ENCODE measurements at places on chromosomes 7 and 10.

DNA sequence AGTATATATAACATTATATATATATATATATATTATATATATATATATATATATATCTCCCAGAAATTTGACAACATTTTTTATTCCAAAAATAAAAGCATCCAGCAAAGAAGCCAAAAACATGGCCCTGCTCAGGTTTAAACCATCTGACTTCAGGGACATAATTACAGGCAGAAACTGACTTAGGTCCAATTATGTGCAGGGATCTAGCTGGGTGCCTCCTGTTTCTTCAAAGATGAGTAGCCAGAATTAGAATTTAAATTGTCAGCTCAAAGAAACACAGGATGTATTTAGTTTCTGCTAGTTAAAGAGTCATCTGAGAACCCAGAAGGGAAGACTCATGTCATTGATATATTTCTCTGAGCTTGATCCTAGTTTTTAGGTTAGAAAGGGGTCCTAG is 656.4 kb upstream of the TEX47 start:
- no peak for DNase-seq

DNA sequence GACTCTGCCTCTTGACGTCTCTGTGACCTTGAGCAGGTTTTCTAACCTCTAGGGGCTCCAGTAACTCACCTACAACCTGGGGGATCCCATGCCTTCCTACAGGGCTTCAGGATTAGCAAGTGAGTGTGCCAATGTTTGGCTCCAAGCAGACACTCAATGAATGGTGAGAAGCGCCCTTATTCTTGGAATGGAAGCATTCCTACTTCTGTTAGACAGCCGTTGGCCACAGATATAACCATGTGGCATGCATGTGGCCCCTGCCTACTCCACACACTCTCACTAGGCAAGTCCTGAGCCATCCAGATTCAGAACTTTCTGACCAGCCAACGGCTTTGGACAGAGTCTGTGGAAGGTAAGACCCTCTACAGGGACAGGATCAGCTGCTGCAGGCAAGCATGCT is 108.9 kb upstream of the LYZL2 start:
- DNase-seq, result no peak

DNA sequence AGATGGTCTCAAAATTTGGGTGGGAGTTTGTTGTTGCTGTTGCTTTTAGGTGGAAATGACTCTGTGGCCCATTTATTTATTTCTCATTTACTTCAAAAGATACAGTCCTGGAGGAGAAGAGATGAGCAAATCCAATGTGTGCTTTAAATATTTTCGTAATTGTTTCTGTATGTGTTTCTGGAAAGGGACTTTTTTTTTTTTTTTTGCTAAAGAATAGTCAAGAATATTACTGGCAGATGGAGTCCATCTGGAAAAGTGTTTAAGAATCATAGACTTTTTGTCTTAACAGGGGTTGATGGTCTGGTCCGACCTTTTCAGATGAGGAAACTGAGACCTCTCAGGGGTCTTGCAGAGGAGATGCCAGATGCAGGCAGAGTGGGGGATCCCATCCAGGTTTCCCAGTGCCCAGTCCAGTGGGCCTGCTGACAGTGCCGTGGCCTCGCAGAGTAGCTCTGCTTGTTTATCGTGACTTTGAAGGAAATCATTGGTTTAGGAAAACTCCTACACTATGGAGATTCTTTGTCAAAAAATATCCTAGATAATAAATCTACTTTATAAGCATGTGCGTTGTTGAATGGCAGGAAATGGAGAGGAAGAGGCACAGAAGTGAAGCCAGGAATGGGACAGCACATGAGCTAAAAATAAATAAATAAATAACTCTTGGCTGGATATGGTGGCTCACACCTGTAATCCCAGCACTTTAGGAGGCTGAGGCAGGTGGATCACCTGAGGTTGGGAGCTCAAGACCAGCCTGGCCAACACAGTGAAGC is 164.3 kb upstream of the SVIL start:
- no peak for DNase-seq

DNA sequence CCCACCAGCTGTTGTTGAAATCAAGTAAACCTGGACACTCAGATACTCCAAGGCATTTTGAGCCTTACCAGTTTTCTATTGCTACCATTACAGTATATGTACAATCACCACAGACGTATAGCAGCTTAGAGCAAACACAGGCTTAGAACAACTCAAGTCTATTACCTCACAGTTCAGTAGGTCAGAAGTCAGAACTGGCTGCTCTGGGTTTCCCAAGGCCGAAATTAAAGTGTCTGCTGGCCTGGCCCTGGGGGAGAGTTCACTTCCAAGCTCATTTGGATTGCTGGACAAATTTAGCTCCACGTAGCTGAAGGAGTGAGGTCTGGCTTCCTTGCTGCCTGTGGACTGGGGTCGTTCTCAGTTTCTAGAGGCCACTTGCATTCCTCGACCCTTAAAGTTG is 260.1 kb upstream of the LRRN3 start:
- no peak for DNase-seq

DNA sequence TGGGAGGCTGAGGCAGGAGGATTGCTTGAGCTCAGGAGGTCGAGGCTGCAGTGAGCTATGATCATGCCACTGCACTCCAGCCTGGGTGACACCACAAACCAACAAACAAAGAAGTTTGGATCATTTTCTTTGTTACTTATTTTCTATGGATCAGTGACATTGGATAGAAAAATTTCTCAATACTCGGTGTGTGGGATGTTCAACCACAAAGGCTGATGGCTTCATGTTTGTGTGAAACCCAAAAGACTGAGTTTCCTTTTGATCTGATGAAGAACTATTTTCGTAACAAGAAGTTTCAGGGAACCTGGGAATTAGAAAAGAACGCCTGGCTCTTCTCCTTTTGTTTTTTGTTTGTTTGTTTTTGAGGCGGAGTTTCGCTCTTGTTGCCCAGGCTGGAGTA is 104.0 kb downstream of the HOXA1 start:
- no peak for DNase-seq

GRCh38 chr10:110516815-110517492 is 19.2 kb downstream of the DUSP5 start:
- DNase-seq, result no peak

- no peak for DNase-seq
These were observed 144.2 kb downstream of the SPAG6 start for GRCh38 chr10:22489467-22489866.

- no peak for DNase-seq
These were observed 13.3 kb upstream of the FGFR2 start for GRCh38 chr10:121611393-121612159.

DNA sequence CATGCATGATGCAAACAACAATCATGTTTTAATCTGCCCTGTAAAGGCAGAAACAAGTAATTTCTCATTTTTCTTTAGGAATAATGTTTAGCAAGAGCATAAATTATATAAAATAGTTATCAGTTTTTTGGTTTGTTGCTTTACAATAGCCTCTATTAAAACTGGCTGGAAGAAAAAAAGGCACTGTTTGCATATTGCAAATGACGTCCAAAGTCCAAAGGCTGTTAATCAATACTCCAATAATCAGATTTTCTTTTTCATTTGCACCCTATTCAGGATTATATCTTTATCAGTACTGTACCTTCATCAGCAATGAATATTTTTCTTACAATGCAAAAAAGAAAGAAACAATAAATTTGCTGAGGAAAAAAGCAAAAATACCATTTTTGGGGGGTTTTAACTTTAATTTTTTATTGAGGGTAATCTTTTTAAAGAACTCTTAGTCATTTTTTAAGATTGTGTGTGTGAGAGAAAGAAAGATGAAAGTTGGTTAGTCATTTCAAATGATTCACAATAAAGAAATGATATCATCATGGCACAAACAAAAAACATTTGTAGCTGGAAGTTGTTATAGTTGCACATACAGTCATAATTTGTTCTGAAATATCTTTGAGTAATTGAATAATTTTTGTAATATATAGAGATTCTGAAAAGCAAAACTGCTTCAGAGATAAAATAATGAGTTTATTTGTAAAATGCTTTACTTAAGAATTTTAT is 44.4 kb upstream of the AKR1C2 start:
- DNase-seq, result no peak

DNA sequence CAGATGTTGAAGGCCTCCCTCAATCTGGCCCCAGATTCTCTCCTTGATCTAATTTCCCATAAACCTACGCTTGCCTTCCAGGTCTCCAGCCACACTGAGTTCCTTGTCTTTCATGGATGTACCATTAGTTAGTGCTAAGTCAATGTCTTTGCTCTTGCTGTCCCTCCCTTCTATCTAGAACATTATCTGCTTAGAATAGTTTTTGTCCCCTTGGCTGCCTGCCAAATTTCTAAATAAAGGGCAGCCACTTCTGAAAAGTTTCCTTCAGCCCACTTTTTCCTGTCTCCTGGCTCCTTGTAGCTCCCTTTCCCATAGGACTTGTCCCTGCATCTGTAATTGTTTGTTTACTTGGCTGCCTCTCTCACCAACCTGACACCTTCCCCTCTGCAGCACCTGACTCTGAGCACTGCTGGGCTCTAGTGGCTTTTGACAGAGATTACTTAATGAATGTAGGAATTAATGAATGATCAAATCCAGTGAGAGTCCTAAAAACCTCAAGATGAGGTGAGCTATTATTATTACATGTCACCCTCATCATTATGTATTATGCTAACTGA is 58.3 kb downstream of the CXCL12 start:
- DNase-seq, result no peak

GRCh38 chr7:26049081-26049480 is 102.9 kb upstream of the NFE2L3 start:
- DNase-seq, result no peak

DNA sequence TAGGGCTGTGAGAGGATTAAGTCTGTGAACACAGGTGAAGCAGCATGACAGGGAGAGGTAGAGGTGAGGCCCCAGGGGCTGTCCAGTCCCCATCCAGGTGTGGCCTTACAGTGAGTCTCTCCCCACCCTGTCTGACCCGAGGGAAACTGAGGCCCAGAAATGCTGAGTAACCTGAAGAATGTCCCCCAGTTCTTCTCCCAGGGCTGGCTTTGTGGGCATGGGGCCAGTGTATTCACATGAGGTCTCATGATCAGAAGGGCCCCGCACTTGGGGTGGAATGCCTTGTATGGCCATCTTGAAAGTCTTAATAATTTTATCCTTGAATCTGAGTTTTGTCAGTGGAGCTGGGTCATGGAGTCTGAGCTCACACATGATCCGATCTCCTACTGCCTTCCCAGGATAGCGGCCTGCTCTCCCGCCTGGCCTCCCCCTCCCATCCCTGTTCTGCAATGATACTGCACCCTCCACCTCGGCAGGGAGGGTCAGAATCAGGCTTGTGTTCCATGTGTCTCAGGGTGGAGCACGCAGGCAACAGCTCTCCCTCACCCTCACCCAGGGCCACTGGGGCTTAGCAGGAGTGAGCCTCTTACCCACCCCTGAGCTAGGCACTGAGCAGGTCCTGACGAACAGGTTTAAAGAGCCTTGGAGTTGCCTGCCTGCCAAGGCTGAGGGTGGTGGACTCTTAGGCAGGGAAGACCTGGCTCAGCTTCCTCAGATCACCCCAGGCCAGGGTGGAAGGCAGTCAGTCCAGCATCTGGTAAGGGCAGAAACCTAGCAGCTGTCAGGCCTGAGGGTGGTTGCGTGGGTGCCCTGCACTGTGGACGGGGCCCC is 41.4 kb upstream of the NPFFR1 start:
- DNase-seq, result no peak

- DNase-seq, result no peak
These were observed 3.8 kb upstream of the MRC1 start for GRCh38 chr10:17805330-17805729.

GRCh38 chr7:88116235-88116795 is 103.5 kb downstream of the SRI start:
- DNase-seq, result no peak

- DNase-seq, result no peak
These were observed 230.2 kb upstream of the AKR1E2 start for GRCh38 chr10:4595719-4596319.

DNA sequence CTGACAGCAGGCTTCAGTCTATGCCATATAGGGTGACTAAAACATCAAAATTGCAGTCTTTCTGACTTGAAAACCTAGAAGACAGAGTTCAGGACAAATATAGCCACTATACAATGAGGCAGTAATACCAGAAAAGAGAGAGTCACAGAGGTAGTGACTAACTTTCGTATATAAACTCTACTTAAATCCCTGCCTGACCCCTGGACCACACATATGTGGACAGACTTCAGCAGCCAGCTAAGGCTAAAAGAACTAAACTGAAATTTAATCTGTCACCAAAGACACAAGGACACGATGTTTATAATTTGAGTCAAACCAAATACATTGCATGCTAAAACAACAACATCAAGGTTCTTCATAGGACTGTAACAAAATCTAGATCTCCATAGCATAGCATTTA is 64.6 kb upstream of the MACROH2A2 start:
- no peak for DNase-seq

DNA sequence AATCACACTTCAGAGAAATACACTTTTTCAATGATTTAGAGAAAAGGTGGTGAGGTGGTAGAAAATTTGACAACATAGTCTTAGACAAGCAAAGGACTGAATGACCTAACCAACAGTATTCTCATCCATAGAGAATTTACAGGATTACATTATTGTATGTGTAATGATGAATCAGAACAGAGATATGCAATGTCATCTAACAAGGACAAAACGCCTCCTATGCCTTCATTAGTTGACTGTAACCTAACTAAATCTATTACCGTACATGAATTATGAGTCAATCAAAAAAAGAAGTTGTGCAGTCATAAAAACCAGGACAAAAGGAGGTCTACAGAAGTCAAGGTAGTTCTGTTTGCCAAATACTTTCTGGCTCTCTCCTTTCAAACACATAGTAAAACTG is 66.5 kb downstream of the RAB11FIP2 start:
- DNase-seq, result no peak

GRCh38 chr10:61456095-61456789 is 3.1 kb upstream of the TMEM26 start:
- DNase-seq, result no peak

DNA sequence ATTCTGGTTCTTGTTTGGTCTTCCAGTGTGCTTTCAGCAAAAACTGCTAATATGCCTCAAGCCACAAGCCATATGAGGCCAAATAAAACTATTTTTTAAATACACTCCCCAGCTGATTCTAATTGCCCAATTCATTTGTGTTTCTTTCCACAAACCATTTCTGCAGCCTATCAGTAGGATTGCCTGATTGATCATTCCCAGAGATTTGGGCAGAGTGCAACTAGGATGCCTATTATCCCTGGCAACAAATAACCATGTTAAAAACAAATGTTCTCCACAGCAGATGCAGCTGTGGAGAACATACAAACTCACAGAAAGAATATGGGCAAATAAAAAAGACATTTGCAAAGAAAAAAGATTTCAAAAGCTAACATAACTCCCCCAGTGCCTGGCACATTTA is 76.9 kb upstream of the CAV2 start:
- no peak for DNase-seq

- no peak for DNase-seq
These were observed 9.6 kb upstream of the SRGN start for GRCh38 chr10:69078311-69078710.

- DNase-seq, result no peak
These were observed 133.2 kb downstream of the PKD1L1 start for GRCh38 chr7:47814905-47815613.

GRCh38 chr7:132785870-132786269 is 209.6 kb upstream of the PLXNA4 start:
- DNase-seq, result no peak

- DNase-seq, result no peak
These were observed 113.1 kb upstream of the ADCY1 start for GRCh38 chr7:45461026-45461425.

Measured in NCI-H2107 (cell line).